ENCODE measurements at places on chromosomes 5 and 9.

GRCh38 chr5:129672006-129672405 lies 75.9 kb upstream of the MINAR2 start:
- no peak for DNase-seq

DNA sequence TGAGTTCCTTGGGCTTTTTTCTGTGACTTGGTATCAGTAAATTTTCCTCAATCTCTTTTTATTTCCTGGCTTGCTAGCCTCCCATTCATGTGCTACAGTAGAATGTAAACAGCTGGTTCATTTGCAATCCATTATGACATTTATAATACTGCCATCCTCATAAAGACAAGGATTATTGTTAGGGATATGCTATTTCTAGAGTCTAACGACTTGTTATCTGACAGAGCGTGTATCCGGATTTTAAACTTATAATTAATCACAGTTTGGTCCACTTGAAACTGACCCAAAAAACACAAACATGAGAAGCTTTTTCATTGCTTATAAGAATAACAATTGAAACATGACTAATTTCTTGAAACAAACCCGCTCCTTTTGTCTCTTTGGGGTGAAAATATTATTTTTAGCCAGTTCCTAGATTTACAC lies 585.8 kb downstream of the TLE4 start:
- DNase-seq: no peak

GRCh38 chr9:134179918-134180785 lies 15.8 kb upstream of the RNU6ATAC start:
- DNase-seq: no peak

- no peak for DNase-seq
Observed at GRCh38 chr5:93746406-93747056, 5.1 kb upstream of the POU5F2 start.

- no peak for DNase-seq
Observed at GRCh38 chr5:179222246-179223017, 122.8 kb downstream of the ADAMTS2 start.

- no peak for DNase-seq
Observed at GRCh38 chr9:93185266-93186214, 1.6 kb downstream of the WNK2 start.

- DNase-seq: no peak
Observed at GRCh38 chr5:106080535-106080934, 1590.2 kb downstream of the EFNA5 start.

DNA sequence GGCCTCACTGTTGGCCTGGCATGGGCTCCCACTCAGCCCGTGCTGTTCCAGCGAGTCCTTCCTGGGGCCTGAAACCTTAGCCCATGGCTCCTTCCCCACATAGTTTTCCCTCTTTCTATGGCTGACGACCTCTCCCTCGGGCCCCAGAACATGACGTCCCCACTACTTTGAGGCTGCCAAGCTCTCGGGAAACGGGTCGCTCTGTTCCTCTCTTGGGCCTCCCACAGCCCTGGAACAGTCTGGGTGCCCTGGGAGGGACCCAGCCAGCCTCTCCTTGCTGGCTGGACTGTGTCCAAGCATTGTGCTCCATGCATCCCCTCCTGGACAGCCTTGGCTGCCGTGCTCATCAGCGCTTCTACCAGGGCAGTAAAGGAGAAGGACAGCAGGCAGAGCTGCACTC lies 118.3 kb downstream of the SYK start:
- DNase-seq: no peak

DNA sequence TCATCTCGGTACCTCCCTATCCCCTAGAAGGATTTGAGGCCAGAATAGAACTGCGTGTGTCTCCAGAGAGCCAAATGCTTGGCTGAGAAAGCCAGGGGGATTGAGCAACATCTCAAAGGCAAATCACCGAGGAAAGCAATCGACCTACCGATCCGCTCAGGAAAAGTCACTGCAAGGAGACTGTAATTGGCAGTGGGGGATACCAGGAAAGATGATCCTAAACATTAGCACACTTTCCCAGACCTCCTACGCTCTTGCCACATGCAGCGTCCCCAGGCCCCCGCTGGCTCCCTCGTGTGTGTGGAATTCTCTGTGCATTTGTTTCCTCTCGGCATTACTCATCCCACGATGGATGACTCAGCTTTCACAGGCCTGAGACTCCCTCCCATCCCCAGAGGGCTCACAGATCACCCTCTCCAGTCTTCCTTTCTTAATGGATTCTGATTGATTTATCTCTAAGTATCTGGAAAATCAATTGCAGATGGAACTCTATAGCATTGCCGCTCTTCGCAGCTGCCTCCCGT lies 82.2 kb upstream of the ICE1 start:
- DNase-seq: no peak

- DNase-seq: no peak
Observed at GRCh38 chr9:114177423-114178064, 22.2 kb downstream of the COL27A1 start.

GRCh38 chr9:124779368-124780059 lies 2.6 kb downstream of the OLFML2A start:
- no peak for DNase-seq

- DNase-seq: no peak
Observed at GRCh38 chr5:81359108-81359507, 34.8 kb downstream of the ACOT12 start.

DNA sequence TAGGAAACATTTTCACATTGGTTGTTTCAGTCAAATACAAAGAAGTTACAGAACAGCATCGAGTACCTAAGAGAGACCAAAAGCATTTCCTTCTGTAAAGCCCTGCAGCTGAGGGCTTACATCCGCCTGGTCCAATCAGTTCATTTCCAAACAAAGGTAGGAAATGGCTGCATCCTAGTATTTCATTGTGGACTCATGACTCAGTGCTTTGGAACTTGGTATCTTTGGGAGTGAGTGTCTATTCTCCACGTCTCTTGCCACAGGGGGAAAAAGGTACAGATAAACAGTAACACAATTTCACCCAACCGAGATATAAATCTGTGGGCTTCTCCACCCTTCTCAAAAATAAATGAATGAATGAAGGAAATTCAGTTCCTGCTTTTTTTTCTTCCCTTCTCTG lies 75.4 kb downstream of the NFIB start:
- no peak for DNase-seq

GRCh38 chr5:119426057-119426456 lies 26.2 kb upstream of the HSD17B4 start:
- DNase-seq: no peak

DNA sequence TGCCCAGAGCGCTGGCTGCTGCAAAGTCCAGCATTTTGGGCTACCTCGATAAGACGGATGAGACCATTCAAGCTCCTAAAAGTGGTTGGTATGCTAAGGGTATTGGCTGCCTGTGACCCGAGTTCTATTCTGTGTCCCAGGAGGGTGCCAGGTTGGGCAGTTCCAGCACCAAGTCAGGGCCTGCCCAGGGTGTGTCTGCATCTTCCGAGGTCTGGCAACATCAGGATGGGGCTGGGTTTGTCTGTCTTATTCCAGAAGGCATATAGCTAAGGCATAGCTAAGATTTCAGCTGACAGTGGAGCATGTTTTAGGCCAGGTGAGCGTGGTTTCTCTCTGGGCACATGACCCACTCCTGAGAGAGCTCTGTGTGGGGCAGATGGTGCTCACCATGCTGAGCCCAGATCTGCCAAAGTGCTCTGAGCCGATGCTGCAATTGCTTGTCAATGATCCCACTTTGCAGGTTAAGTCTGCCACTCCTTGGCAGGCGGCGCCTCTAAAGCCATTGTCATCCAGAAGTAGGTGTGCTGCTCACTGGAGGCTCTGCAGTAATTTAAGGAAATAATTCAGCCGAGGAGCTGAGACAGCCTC lies 7.8 kb downstream of the SLC9A3 start:
- no peak for DNase-seq

Measured in stimulated activated CD8-positive, alpha-beta memory T cell treated with anti-CD3 and anti-CD28 coated beads, Interleukin-2, amount 100 ng/mL, for 48 hours (primary cell).